ENCODE measurements at places on chromosomes 7 and 10.

- no peak for DNase-seq
Measured at GRCh38 chr10:133388973-133389818, 4.8 kb upstream of the MTG1 start.

GRCh38 chr10:119306514-119306951 lies 99.2 kb downstream of the GRK5 start:
- no peak for DNase-seq

DNA sequence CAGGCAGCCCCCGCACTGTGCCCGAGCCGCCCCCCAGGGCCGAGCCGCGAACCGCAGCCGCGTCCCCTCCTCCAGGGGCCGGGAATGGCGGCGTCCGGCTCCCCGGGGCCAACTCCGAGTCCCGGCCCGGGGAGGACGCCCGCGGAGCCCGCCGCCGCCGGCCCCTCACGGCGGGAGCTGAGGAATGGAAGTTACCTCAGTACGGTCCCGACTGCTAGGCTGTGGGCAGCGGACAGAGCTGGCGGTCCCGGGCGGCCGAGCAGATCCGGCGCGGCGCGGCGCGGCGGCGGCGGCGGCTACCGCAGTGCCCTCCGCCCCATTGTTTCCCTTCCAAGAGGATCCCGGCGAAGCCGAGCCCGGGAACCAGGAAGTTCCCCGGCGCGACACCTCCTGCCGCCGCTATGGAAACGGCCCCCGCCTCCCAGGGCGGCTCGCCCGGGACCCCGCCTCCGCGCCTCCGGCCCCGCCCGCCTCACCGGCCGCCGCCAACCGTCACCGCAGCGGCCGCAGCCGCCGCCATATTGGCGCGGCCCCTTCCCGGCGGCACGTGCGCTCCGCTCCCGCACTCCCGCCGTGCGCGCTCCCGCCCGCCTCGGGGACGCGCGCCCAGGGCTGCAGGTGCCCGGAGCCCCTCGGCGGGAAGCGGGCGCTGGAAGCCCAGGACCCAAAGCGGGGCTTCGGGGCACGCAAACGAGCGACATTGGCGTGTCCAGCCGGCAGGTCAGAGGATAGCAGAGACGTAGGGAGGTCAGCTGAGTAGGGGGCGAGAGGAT lies at the start of gene USP6NL:
Gene USP6NL (minus strand): TSS at position 403 of the 773 bp plus-strand sequence. CDS start 14,016 bp downstream, outside the sequence.
- peak; percentile 66 for DNase-seq

DNA sequence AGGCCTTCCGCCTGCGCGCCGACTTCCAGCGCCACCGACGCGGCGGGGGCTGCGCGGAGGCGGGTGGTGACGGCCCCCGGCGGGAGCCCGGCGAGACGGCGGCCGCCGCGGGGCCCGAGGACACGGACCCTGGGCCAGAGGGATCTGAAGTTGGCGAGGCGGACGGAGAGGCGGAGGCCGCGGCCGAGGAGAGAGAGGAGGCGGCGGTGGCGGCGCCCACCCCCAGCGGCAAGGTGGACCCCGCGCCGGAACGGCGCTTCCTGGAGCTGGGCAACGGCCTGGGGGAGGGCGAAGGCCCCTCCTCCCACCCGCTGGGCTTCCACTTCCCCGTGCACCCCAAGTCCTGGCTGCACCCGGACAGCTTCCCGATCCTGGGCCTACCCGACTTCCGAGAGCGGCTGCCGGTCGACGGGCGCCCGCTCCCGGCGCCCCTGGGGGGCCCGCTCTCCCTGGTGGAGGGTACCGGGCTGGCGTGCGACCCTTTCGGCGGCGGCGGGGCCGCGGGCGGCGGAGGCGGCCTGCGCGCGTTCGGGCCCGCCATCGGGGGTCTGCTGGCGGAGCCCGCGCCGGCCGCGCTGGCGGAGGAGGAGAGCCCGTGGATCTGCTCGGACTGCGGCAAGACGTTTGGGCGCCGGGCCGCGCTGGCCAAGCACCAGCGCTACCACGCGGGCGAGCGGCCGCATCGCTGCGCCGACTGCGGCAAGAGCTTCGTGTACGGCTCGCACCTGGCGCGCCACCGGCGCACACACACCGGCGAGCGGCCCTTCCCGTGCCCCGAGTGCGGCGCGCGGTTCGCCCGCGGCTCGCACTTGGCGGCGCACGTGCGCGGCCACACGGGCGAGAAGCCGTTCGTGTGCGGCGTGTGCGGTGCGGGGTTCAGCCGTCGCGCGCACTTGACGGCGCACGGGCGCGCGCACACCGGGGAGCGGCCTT lies 16.2 kb downstream of the ZNF316 start:
- no peak for DNase-seq
